ENCODE measurements at places on chromosomes 1 and 21.

DNA sequence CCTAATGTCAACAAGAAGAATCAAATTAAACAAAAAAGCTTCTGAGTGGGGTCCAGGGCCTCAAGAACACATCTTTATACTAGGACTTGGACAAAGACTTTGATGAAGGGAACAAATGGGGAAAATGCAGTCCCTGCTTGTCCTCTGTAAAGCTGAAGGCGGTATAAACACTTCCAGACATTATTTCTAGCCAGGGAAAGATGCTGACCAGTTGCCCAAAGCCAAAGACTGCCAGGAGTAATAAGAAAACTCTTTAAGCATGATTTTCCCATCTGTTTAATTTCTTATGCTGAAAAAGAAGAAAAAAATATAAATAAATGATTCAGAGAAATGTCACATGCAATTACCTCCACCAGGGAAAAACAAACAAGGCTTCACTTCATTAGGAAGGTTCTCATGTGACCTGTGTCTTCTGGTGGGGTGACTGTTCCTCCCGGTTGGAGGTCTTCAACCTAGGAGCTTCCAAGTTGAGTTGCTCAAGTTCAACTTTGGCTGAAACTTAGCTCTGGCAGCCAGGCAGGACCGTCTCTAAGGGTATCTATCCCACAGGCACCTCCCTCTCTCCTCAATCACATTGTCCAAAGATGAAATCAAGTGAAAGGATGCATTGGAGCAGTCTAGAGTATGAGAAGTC, 65.2 kb upstream of the KCNE2 start:
- DNase-seq = no peak

DNA sequence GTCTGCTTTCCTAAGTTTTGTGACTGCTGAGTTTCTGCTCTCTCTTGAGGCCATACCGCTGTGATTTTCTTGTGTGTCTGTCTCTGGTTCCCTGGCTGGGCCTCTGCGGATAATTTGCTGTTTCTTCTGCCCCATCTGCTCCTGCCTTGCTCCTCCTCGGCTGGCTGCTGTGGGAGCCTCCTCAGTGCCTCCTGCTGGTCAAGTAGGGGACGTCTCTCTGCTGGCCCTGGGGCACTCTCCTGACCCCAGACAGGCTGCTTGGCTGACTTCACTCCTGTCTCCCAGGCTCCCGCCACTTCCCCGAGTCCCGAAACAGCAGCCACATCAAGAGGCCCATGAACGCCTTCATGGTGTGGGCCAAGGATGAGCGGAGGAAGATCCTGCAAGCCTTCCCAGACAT, 28.5 kb downstream of the ETNK2 start:
- no peak for DNase-seq

DNA sequence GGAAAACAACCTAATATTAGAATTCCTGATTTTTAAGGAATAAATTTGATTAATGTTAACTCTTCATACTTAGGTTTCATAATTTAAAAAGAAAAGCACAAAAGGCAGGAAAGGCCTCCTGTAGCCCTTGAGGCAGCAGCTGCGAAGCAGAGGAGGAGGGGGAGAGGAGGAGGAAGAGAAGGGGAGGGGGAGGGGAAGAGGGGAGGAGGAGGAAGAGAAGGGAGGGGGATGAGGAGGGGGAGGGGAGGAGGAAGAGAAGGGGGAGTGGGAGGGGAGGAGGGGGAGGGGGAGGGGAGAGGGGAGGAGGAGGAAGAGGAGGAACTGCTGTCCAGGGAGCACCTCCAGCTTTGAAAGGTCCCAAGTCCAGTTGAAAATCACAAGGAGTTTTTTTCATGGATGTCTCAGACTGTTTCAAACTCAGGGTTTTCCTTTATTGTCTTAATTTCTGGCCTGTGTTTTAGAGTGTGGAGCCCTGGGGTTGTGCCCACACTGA, 35.1 kb upstream of the DIP2A start:
- DNase-seq = no peak

DNA sequence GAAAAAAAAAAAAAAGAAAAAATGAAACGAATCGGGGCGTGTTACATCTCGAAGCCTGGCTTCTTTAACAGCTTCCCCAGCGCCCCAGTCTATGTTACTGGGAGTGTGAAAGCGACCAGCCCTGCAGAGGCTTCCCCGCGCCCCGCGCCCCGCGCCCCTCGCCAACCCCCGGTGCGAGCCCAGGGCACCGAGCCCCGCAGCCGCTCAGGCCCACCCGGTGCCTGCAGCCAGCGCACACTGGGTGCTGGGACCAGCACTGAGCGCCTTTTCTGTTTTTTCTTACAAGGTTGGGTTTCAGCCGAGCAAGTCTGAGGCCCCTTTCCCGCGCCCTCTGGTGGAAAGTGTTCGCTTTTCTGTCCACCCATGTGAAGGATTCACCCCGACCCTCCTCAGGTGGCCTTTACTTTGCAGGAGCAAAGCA, 42.1 kb upstream of the ZNF496 start:
- DNase-seq = peak; percentile 54

DNA sequence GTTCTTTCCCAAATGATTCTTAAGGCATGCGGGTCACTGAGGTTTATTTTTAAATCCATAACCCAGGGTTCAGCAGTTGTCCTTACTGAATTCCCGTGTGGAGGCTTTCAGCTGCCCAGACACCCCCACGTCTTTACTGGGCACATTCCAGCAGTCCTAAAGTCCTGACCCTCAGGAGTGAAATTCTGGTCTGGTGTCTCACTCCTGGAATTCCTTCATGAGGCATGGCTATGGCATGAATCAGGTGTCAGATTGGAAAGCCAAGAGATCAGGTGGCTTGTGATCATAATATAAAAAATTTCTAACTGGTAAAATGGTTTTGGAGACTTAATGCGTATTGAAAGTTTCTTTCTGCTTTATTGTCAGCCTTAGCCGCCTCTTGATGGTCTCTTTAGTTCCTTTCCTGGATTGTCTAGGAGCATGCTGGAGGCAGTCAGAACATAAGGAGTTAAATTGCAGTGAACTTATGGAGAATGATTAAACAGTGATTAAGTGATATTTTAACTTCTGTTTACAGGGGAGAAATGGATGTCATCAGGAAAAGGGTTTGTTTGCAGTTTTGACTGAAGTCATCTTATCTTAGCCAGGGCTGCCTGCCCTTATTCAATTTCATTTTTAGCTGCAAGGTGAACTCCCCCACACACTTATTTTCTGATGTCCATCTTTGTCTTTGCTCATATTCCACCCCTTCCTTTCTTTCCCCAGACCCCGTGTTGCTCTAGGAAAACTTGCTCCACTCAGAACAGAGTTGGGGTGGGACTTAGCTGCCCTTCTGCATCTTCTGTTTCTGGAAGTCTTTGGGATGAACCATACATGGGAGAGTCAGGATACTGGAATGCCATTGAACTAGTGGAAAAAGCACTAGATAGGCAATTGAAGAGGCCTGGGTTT, 25.7 kb upstream of the MACF1 start:
- no peak for DNase-seq

- no peak for DNase-seq
Measured at GRCh38 chr1:205351984-205352713, 4.6 kb downstream of the KLHDC8A start.

GRCh38 chr1:6012529-6013318, 20.5 kb upstream of the NPHP4 start:
- no peak for DNase-seq

DNA sequence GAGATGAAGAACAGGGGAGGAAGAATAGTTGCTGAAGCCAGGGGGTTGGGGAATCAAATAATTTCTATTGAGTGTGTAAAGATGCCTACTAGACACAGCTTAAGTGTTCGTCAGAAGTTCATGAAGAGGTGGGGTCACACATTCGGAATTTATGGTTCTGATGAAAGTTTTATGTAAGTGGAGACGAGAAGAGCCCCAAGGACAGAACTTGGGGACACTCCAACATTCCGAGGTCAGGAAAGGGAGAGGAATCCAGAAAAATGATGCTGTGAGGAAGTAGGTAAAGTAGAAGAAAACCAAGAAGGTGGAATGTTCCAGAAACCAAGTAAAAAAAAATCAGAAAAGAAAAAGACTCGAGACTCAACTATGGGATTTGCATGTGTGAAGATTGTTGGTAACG, 272.5 kb downstream of the SIPA1L2 start:
- no peak for DNase-seq

- no peak for DNase-seq
Measured at GRCh38 chr1:182723200-182723599, 38.8 kb upstream of the RGS8 start.

GRCh38 chr1:202281316-202282024, 60.3 kb downstream of the UBE2T start:
- no peak for DNase-seq

DNA sequence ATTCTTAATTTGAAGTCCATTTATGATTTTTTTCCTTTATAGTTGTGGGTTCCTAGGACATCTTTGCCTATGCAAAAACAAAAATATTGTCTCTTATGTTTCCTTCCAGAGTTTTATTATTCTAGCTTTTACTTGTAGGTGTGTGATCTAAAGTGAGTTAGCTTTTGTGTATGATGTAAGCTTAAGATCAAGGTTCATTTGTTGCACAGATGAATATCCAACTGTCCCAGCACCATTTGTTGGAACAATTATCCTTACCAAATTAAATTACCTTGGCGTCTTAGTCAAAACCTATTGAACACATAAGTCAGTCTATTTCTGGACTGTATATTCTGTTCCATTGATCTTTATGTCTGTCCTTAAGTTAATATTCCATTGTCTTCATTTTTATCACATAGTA, 337.6 kb downstream of the ZP4 start:
- no peak for DNase-seq

- no peak for DNase-seq
Measured at GRCh38 chr1:4149831-4150230, 249.8 kb upstream of the C1orf174 start.

DNA sequence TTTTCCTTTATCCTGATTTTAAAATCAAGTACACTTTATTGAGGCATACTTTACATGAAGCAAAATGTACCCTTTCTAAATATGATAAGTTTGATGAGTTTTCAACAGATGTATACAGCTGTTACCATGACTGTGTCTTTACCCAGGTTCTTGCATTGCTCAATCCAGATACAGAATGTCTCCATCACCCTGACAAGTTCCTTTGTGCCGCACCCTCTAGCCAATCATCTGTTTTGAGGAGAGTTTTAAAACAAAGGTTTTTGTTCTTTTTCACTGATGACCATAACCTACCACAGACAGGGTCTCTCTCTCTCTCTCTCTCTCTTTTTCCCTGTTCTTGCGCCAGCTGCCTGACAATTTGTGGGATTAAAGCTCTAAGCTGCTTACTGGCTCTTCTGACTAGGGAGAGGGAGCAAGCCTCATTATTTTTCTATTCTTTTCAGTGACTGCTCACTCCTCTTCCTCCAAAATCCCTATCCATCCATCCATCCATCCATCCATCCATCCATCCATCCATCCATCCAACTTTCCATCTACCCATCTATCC, 1.2 kb upstream of the KCNE1 start:
- no peak for DNase-seq

DNA sequence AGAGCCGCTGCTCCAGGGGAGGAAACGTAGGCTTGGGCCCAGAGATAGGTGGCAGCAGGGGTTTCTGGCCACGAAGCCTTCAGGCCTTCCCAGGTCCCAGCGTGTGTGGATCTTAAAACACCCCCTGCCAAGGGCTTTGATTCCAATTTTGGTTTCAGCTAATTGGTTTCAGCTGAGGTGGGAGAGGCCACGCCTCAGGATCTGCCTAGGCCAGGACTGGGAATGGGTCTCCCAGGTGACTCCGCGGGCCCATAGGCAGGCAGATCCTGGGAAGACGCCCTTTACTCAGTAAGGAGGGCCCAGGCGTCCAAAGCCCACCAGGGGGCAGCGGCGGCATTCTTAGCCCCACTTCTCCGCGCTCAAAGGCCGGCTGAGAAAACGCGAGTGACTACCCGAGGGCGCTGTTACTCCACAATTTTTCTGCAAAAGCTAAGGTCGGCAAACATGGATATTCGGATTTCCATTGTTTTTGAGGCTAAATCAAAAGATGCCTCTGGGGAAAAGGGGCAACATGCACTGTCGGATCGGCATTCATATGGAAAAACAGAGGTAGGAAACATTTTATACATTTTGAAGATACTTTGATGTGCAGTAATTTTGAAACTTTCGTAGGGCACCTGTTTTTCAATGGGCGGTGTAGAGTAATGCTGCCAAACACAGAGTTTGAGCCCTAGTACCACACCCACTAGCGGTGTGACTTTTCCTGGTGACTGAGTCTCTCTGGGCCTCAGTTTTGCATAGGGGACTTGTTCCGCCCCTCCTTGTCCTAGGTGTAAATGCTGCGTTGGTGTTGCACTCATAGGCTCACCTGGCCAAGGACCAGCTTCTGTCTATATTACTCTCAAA, 31.8 kb upstream of the BCL10 start:
- peak; percentile 56 for DNase-seq

- no peak for DNase-seq
Measured at GRCh38 chr1:61337981-61338848, 255.9 kb downstream of the NFIA start.

- no peak for DNase-seq
Measured at GRCh38 chr1:183842795-183843144, 37.9 kb downstream of the RGL1 start.

DNA sequence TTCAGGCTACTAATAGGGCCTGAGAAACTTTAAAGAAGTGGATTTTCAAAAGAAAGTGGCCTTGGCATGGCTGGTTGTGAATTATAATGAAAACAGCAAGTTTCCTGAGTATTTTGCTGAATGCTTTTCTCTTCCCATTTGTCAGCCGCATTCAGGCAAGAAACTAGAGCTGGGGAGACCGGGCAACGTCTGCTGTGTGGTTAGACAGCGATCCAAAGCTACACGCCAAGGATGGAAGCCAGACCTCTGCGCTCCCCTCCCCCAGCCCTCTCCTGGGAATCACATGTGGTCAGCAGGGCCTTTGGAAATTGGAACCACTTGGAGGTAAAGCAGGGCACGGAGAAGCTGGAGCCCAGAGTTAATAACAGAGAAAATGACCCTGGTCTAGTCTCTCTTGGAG, 114.1 kb upstream of the CD34 start:
- no peak for DNase-seq

DNA sequence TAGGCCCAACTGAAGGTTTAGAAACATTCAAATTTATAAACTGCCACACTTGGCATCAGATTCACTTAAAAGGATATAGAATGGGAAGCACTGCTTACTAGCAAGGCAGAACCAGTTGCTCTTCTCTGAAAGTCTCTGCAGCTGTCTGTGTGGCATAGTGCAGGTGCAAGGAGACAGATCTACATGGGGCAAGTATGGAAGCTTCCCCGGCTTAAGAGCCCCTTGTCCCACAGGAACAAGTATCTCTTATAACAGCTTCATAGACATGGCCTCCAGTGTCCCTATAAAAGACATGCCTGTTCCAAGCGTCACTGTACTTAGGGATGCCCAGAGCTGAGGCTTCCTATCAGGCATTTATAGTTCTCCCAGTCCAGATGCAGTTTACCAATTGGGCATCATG, 26.5 kb downstream of the ZBTB8B start:
- no peak for DNase-seq

- no peak for DNase-seq
Measured at GRCh38 chr1:231699784-231700183, 73.2 kb downstream of the DISC1 start.

DNA sequence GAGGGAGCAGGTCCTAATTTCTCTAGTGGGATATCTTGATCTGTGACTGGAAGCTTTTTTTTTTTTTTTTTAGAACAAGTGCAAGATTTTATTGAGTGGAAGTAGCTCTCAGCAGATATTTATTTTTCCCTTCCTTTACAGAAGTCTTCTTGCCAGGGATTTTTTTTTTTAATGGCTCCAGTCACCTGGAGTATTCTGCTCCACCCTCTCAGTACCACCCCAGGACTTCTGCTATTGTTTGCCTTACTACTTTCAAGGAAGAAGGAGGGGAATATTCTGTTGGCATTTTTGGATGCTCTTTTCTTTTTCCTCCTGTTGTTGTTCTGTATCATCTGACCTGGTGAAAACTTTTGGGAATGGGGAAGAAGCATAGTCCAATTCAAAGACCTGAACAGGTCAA, 23.1 kb upstream of the CYP2J2 start:
- no peak for DNase-seq

All from CD4-positive, alpha-beta T cell treated with Interleukin-2 at 100 ng/mL for 4 hours (primary cell).